ENCODE measurements at places on chromosomes 7 and 10.

DNA sequence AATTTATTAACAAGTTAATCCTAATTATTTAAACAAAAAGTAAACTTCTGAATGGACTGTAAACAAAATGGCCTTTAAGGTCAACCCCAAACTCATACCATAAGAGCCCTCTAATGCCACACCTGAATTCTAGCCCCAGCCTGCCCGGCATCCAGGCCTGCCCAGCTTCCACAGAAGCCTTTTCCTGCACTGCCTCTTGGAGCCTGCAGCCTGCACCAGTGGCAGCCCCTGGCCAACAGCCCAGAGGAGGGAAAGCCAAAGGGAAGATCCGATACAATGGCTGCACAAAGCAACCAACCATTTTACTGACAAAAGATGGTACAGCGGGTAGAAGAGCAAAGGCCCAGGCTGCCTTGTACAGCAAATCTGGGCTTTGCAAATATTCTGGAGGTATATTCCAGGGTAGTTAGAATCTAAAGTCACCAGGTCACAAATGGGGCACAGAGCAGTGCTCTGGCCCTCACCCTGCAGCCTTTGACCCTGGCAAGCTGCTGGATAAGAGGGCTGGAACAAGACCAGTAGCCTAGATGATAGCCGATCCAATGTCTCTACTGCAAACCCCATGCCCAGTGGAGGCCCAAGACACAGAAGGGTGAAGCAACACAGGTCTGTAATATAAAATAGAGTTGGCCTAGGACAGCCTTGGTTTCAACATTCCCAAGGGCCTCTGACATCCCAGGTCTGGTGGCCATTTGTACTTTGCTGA is 12.5 kb upstream of the CH25H start:
- no peak for DNase-seq

GRCh38 chr7:107591421-107591820 is 11.4 kb downstream of the BCAP29 start:
- no peak for DNase-seq

- DNase-seq, result no peak
Observed at GRCh38 chr10:112356686-112357085, 17.2 kb upstream of the ACSL5 start.

DNA sequence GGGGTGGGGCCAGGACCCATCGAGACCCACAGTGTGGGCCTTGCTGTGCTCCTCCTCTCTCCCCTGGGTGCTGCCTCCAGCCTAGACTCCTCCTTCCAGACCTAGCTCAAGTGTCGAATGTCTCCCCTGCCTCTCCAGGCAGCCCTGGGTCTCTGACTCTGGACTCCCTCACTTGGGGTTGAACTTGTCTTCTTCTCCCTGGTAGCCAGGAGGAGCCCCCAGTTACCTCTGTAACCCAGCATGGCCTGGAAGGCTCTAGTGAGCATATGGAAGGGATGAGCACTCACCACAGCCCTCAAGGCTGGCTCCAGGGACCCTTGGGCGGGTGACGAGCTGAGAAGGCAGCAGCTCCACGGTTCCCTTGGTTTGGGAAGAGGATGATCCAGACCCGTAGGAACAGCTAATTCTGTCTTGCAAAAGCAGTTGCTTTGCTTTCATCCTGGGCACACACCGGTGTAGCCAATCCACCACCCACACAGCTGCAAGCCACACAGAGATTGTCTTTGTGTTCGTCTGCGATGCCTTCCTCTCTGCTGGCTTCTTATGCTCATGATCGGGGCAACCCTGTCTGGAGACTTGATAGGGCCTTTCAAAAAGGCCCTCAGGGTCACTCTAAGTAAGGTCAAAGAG is 52.3 kb upstream of the ANTXRL start:
- no peak for DNase-seq

DNA sequence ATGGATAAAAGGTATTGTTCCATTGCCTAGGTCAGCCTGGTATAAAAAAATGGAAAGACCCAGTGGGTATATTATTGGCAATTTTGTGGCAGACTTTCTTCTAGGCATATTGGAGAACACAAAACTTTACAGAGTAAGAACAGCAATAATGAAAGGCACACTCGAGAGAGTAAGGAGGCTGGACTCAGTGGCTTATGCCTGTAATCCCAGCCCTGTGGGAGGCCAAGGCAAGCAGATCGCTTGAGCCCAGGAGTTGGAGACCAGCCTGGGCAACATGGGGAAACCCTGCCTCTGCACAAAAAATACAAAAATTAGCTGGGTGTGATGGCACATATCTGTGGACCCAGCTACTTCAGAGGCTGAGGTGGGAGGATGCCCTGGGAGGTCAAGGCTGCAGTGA is 158.2 kb downstream of the FAM107B start:
- no peak for DNase-seq

DNA sequence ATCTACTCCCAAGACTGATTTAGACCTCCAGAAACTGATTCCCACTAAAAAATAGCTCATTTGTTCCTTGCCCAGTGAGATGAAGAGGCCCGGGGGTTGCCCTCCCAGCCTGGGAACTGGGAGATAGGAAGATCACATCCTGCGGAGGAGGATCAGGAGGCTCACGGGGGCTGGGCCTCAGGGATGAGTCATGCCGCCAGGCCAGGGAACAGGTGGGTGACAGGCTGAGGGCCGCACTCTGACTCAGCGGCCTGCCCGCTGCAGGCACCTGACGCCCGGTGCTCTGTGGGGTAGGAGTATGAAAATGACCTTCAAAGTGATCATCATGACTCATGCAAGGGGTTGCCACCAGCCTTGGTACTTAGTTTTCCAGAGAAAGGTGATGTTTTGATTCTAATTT is 104.5 kb upstream of the ZPBP start:
- no peak for DNase-seq

DNA sequence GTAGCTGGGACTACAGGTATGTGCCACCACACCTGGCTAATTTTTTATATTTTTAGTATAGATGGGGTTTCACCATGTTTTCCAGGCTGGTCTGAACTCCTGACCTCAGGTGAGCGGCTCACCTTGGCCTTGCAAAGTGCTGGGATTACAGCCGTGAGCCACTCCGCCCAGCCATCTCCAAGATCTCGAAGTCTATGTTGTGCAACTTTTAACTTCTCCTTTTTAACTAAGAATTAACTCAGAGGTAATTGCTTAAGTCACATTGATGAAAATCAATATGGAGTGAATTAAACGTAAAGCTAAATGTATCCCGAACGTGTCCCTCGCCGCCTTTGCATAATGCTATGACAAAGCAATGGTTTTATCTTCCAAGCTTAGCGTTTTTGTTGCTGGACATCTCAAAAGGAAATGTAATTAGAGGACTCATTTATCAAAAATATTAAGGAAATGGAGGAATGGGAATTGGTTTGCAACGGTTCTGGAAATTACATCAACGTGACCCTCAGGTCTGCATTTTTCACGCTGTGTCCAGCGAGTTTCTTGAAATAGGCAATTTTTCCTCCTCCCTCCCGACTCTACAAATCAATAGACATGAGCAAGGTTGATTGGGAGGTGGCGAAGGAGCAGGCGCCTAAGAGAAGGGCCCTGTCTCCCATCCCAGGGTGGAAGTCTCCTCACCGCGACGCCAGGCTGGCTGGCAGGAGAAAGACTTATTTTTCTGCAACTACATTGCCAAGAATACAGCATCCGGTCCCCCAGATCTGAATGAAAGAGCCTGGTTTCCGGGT is 89.8 kb downstream of the TMEM130 start:
- DNase-seq, result no peak

- DNase-seq, result no peak
Observed at GRCh38 chr7:137080516-137081203, 212.2 kb downstream of the CHRM2 start.

DNA sequence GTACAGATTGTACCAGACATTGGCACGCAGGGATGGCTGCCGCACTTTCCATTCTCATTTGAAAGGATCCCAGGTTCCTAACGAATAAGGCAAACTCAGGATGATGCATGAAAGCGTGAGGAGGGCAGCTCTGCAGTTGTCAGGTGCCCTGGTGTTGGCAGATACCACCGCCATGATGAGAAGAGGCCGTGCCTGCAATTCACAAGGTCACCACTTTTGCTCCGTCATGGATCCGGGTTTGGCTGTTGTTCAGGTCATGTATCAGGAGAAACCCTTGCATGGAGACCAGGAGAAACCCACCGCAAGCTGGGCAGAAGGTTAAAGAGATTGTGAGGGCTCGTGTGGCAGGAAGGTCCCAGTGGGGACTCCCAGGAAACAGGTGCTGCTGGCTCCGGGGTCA is 233.2 kb downstream of the KLF6 start:
- no peak for DNase-seq

- DNase-seq, result peak; percentile 46
Observed at GRCh38 chr10:88707429-88708155, 1.5 kb downstream of the LIPK start.

DNA sequence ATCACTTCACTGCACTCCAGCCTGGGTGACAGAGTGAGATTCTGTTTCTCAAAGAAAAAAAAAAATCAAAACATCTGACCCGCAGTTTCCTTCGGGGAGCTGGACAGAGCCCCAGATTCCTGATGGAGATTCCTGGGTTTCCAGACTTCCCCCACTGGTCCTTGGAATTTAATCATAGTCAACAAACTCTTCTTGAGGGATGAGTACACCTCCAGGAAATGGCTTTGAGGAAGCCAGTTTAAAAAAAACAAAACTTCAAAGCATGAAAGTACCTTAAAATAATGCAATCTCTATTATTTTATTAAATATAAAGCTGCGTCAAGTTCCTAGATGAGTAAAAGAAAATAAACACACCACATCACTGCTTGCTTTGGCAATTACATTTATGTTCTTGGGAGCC is 1.2 kb upstream of the MAD1L1 start:
- no peak for DNase-seq

Data from fibroblast of pulmonary artery (primary cell).